ENCODE measurements at places on chromosomes 5 and 9.

DNA sequence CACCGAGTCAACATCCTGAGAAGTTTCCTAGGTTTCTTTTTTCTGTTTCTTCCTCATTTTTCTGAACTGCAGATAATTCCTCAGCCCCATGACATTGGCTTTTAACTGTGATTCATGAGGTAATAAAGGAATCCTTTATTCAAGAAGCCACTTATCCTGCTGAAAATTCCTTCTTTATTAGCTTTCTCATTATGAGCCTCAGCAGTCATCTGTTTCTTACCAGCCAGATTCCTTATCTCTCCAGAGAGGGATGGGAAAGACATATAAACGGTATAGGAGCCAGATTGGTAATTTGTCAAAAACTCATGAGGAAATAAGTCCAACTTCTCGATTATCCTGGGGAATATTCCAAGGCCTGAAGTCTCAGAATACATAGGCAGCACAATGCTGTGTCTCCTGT, 465.4 kb downstream of the ICE1 start:
- no peak for DNase-seq

GRCh38 chr9:133346021-133346785, 1.7 kb downstream of the MED22 start:
- DNase-seq = no peak

DNA sequence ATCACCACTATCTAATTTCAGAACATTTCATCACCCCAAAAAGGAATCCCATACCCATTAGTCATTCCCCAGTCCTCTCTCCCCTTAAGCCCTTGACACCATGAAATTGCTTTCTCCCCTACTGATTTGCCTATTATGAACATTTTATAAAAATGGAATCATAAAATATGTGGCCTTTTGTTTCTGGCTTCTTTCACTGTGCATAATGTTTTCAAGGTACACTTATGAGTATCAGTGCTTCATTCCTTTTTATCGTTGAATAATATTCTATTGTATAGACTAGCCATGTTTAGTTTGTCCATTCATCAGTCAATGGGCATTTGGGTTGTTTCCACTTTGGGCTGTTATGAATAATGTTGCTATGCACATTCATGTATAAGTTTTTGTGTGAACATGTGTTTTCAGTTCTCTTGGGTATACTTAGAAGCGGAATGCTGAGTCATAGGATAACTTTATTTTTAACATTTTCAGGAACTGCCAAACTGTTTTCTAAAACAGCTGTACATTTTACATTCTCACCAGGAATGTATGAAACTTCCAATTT, 40.4 kb upstream of the FGF1 start:
- DNase-seq = no peak

DNA sequence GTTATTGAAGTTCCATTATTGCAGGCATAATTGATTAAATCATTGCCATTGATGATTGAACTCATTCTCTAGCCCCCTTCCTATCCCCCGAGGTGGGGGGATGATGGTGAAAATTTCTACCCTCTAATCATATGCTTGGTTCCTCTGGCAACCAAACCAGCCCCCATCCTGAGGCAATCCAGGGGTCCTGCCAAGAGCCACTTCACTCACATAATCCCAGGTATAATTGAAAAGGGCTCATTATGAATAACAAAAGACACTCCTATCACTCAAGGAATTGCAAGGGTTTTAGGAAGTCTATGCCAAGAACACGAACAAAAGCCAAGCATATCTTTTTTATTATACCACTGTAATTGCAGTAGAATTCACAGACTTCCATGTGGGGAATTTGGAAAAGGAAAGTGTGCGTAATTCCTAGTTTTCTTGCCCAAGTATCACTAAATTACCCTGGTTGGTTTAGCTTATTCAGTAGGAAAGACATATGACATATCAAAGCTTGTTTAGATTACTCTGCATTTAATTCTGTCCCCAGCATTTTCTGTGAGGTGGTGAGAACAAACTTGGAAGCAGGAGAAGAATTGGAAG, 130.7 kb upstream of the TAF11L2 start:
- no peak for DNase-seq

GRCh38 chr9:34826999-34827538, 117.1 kb upstream of the CCL21 start:
- no peak for DNase-seq

GRCh38 chr9:111163716-111164389, 125.6 kb upstream of the LPAR1 start:
- DNase-seq = no peak

GRCh38 chr5:172533058-172533398, 78.7 kb upstream of the SH3PXD2B start:
- DNase-seq = no peak

- no peak for DNase-seq
These were observed 35.9 kb downstream of the MAMDC2 start for GRCh38 chr9:70079417-70080037.

GRCh38 chr5:79591326-79591725, 20.9 kb upstream of the TENT2 start:
- no peak for DNase-seq

GRCh38 chr5:167030500-167031120, 1260.8 kb upstream of the WWC1 start:
- no peak for DNase-seq

Measured in CD4-positive, alpha-beta T cell treated with Interleukin-6 for 4 hours (primary cell).